GM04504 (cell line): ENCODE measurements at places on chromosomes 5 and 9.

DNA sequence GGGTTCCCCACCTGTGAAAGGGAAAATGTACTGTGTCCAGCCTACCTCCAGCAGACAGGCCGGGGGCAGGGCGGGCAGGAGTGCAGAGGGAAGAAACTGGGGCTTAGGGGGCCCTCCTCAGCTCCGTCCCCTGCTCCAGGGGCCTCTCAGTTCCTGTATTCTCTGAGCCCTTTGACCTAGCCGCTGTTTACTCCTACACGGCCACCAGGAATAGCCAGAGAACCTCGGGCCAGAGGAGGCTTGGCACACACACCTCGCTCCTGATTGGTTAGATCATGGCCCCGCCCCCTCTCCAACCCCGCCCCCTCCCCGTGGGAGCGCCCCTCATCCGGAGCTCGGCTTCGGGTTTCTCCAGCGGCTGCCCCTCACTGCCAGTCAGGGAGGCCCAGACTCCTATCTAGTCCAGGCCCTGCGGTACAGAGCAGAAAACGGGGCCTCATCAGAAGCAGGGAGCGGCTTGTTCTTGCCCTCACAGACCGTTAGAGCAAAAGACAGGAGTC is 2.2 kb downstream of the ST6GALNAC6 start:
- no peak for DNase-seq

- no peak for DNase-seq
Observed at GRCh38 chr9:92507005-92507404, 24.7 kb upstream of the ASPN start.

DNA sequence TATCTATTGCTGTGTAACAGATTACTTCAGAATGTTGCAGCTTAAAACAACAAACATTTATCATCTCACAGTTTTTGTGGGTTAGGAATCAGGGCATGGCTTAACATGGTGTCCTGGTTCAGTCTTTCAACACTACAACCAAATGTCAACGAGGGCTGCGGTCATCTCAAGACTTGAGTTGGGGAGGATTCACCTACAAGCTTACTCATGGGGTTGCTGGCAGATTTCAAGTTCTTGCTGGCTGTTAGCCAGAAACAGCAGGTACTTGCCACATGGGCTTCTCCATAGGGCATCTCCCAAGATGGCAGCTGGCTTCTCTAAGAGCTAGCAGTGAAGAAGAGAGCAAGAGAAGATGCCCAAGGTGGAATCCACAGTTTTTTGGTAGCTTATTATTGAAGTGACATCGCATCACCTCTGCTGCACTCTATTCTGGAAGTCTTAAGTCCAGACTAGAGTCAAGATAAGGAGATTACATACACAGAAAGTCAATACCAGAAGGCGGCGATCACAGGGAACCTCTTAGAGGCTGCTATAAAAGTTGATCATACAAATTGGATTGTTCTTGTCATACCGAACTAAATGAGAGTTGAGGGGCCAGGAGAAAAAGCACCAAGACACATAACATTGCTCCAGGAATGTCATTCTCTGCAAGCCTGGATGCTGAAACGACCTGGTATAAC is 42.2 kb downstream of the C9orf153 start:
- DNase-seq: no peak

GRCh38 chr5:148651528-148651927 is 2.8 kb downstream of the HTR4 start:
- no peak for DNase-seq

DNA sequence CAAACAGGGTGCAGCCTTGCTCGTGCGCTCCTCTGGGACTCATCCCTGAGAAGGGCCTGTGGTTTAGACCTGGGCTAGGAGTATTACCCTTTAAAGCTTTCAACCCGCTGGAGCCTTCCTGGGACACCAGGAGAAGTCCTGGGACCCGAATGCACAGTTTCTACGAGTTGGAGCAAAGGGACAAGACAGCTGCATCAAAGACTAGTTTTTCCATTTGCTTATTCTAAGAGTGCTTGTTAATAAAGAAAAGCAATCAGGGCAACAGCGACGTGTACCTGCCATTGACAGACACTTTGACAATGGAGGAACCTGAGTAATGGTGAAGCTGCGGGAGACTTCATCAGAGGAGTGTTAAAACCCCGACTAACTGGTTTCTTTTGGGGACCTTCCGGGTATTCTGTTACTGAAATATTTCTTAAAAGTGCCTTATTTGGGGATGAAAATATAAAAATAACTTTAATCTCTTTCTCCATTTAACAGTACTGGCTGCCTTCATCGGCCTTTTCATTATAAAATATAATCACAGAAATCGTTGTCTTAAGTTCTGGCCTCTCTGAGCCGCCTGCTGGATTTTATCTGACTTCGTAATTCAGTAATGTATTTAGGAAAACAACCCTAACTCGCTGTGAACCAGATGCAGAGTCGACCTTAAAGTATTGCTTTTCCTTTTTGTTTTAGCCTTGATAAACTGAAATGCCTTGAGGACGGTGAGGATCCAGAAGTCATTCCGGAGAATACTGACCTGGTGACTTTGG is 732 bp downstream of the SNAPC3 start:
- DNase-seq: no peak

DNA sequence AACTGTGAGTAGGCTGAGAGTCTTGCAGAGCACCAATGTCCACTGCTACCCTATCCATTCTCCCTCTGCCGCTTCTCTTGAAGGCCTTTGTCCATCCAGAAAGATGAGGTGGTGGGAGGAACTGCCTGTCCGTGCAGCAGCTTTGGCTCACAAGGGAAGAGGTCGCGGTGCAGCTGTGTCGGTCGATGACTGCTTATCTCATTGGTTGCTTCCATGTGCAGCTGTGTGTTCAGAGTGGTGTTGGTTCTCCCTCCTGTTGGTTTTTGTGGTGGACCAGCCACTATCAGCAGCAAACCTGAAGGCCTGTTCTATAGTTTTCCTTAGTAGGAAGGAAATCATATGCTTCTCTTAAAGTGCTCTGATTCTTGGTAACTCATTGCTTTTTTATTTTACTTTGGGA is 40.7 kb downstream of the SPTAN1 start:
- no peak for DNase-seq

DNA sequence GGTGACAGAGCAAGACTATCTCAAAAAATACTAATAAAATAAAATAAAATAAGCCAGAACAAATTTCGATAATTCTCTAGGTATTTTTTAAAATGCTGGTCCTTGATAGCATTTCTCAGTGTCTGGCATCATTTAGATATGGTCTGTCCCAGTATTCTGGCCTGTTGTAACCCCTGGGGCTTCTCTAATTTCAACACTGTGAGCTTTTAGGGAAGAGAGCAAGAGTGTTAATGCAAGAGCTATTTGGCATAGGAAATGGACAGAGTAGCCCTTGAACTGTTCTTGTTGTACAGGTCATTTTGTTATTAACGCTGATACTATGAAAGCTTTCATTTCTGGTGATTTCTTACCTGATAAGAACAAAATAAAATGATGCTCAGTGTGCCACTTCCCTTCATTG is 112.2 kb upstream of the ZNF608 start:
- DNase-seq: no peak

DNA sequence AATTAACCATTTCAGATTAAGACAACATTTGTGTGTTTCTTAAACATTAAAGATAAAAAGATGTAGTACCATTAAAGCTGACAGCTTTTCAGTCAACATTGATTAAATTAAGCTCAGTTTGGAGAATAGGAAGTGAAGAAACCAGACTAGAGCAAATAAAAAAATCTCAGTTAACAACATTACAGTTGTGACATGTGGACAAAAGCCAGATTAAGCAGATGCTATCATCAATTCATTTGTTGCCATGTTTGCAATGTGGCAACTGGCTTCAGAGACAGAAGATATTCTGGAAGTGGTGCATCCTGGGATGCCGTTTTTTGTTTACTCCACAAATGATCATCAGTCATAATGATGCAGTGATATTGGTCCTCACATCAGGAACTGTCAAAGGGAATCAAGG is 70.3 kb upstream of the CNTLN start:
- no peak for DNase-seq

GRCh38 chr9:134739660-134739968 is 98.0 kb downstream of the COL5A1 start:
- no peak for DNase-seq

- no peak for DNase-seq
Observed at GRCh38 chr5:151078490-151079262, 2.2 kb downstream of the TNIP1 start.

- DNase-seq: peak; percentile 36
Observed at GRCh38 chr9:83937861-83938455, 16.7 kb upstream of the KIF27 start.

DNA sequence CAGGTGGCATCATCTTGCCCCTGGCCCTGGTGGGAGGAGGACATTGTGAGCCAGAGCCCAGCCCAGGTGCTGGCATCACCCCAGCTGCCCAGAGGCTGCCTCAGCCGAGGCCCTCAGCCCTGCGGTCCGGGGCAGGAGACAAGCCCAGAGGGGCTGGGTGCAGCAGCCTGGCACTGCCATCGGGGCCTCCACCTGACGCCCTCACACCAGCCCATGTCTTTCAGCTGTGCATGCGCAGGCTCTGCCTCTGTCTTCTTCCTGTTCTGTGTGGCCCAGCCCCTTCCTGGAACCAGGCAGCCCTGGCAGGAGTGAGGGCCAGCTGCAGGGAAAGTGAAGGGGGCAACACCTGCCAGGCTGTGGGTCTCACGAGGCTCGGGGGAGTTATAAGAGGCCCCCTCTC is 4.8 kb upstream of the CEL start:
- no peak for DNase-seq

- DNase-seq: no peak
Observed at GRCh38 chr9:133347515-133347984, 381 bp downstream of the MED22 start.

GRCh38 chr9:109418827-109419226 is 79.3 kb downstream of the PTPN3 start:
- no peak for DNase-seq

- DNase-seq: peak; percentile 36
Observed at GRCh38 chr5:72108202-72109061, 1.2 kb downstream of the MAP1B start.

DNA sequence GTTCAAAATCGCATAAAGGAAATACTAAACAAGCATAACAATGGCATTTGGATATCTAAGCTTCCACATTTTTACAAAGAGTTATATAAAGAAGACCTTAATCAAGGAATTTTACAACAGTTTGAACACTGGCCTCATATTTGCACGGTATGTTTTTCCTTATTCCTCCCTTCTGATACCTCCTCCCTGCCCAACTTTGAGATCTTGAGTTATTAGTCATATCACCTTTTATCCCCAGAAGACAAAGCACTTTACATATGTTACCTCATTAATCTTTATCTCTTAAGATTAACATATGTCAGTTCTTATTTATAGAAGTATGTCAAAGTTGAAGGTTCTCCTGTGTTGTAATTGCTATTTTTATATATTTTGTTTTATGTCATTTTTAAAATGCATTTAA is 29.8 kb downstream of the TDRD7 start:
- no peak for DNase-seq

GRCh38 chr5:52786391-52786790 is 1.3 kb upstream of the ITGA1 start:
- DNase-seq: no peak

GRCh38 chr5:122515709-122516431 is 203.8 kb downstream of the SNCAIP start:
- DNase-seq: peak; percentile 45

GRCh38 chr5:135071311-135071710 is 37.3 kb upstream of the PITX1 start:
- DNase-seq: no peak

DNA sequence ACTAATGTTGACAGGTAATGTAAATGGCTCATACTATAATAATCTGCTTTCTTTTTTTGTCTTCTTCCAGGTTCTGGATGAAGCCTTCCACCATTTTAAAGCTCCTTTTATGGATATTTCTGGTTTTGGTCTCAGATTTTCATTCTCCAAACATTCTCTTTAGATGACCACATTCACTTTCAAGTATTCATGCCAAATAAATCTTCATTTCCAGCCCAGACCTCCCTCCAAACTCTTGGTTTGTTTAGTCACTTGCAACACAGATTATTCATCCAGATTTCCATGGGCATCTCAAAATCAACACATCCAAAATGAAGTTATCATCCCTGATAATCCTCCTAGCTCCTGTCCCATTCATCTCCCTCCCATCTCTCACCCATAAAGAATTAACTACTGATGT is 40.3 kb upstream of the SVEP1 start:
- DNase-seq: no peak

DNA sequence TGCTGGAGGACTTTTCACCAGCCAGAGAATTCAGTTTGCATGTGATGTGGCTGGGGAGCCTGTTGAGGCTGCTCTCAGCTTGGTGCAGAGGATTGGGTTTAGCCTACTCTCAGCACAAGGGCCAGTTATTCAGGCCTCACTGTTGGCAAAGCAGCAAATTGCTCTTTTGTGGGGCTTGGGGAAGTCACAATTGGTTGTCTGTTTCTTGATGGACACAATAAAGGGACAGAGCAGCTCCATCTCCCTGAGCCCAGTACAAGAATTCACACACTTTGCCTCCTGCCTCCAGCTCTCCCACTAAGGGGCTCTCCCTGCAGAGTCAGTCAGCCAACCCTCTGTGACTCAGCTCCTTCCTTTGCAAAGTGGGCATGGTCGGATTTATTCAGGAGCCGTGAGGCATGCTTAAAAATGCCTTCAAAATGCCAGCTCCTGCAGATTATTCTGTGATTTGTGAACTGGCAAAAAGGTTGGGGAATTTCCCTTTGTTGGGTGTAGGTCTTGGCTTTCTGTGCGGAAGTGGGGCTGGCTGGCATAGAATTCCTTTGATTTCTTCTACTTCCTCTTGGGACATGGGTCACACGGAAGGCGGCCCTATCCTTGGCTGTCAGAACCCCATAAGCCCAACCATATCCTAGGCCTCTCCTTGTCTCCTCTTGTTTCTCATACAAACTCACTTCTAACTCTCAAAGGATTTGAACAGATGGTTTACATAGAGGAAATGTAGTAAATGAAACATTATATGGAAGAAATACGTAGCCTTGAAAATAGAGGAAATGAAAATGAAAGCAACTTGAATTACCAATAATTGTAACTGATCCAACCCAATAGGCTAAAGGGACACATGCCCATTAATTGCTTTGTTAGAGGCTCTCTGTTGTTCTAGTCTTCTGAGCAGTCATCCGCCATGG is 118.7 kb upstream of the CD180 start:
- DNase-seq: no peak

- DNase-seq: no peak
Observed at GRCh38 chr5:63240063-63240755, 661.6 kb downstream of the LRRC70 start.

GRCh38 chr9:115680231-115680630 is 473.4 kb upstream of the PAPPA start:
- no peak for DNase-seq

DNA sequence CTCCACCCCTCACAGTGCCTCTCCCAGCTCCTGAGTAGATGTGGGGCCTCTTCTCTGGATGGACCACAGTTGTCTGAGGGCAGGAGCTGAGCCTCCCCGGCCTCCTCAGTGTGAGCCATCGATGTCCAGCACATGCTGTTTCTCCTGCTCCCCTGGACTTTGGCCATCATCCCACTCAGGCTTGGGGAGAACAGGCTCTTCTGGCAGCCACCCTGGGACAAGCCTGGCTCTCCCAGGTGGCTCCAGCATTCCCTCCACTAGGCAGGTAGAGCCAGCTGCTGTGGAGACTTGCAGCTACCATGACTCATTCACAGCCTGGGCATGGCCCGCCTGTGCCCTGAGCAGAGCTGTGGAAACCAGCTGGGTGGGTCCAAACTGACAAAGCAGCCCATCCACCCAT is 77.0 kb downstream of the CSNK1A1 start:
- DNase-seq: no peak

GRCh38 chr5:10988622-10989021 is 227.6 kb upstream of the DAP start:
- DNase-seq: no peak

GRCh38 chr5:97891971-97892370 is 708.9 kb upstream of the RIOK2 start:
- no peak for DNase-seq
